ENCODE measurements at places on chromosomes 11 and 22.
A peak's percentile ranks its signal among the peaks of the same experiment; 100 is the strongest.

DNA sequence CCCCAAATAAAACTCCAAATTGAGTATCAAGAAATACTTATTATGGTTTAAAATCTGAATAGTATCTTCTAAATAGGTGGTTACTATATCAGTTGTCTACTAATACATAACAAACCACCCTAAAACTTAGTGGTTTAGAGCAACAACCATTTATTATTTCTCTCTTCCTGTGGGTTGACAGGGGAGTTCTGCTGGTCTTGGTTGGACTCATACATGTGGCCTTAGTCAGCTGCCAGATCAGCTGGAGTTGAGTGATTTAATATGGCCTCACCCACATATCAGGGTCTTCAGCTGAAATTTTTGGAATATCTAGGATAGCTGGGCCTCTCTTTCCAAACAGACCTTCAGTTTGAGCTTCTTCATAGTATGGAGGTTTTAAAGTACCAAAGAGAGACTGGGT lies 34.5 kb downstream of the C11orf65 start:
- DNase-seq = no peak

DNA sequence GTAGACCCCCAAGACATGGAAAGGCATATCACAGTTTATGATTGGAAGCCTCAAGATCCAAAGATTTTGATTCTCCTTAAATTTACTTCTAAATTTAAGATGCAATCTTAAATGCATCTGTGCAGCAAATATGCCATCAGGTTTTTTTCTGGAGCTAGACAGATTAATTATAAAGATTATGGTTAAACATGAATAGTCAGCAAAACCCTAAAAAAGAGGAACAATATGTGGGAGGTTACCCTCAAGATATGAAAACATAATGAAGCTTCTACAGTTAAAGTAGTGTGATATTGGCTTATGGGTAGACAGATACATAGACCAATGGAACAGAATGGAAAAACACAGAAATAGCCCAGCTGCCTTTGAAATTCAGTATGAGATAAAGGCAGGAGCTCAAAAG lies 31.7 kb downstream of the OR8B12 start:
- DNase-seq = no peak

GRCh38 chr11:68651208-68651984 lies 32.9 kb upstream of the GAL start:
- no peak for DNase-seq

GRCh38 chr11:122642971-122643370 lies 12.6 kb upstream of the UBASH3B start:
- DNase-seq = no peak

- no peak for DNase-seq
These were observed 60.4 kb downstream of the RPS6KA4 start for GRCh38 chr11:64419257-64419790.

DNA sequence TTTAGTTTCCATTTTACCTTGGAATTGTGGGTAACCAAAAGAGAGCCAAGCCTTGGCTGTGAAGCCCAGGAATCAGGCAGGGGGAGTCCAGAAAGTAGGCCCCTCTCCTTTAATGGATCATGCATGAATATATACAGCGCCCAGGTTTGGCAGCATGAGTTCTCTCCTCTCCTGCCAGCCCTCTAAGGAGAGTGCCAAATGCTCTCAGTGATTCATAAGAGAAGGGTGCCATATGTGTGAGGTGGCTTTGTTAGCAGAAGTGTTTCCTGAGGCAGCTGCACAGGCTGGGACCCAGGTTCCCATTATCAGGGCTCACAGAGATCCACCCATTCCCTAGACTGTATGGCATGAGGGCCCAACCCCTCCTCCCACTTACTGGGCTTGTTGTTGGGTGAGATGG lies 52.3 kb upstream of the SCUBE2 start:
- DNase-seq = no peak

GRCh38 chr11:100936781-100937180 lies 192.8 kb downstream of the PGR start:
- DNase-seq = no peak

- DNase-seq = no peak
These were observed 615.4 kb upstream of the B3GAT1 start for GRCh38 chr11:135027461-135027860.

- peak; percentile 36 for DNase-seq
These were observed 90.1 kb downstream of the PDHX start for GRCh38 chr11:35006389-35007128.

DNA sequence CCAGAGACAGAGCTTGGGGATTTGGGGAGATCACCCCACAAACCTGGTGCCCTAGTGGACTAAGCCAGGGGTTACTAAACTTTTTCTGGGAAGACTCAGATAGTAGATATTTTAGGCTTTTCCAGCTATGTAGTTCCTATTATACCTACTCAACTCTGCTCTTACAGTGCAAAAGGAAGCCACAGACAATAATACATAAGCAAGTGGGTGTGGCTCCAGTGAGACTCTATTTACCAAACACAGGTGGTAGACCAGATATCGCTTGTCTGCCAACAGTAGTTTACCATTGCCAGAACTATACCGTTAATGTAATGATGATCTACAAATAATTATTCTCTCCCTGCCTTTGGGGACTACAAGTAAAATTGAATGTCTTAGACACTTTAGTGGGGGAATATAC lies 6.9 kb downstream of the LDHC start:
- DNase-seq = no peak

DNA sequence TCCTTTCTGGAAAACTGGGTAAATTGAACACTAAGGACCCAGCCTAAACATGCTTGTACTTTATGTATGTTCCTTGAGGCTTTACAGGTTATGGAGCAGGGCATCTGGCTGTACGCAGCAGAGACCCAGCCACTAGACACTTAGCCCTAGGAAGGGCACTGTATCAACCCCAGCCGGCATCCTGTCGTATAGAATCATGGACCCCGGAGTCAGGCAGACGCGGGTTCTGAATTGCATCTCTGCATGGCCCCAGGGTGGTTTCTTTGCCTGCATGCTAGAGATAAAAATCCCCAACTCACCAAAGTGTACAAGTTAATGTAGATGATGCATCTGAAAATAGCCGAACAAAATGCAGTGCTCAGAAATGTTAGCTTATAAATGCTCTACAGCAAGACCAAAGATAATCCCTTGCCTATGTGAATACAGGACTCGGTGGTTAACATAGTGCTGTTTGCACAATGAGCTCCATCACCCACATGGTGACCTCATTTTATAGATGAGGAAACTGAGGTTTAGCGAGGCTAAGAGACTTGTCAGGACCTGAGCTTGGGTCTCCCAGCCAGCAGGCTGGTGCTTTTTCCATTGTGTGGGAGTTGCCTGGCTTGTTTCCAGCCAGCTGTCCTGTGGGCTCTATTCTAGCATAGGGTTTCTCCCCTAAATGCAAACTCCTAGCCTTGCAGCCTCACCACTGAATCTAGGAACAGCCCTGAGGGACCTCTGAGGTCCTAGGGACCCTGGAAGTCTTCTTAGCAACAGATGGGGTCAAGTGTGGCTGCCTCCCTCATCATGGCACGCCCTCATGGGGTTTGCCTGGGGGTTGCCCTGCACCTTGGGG lies 7.3 kb downstream of the CD6 start:
- DNase-seq = peak; percentile 57

DNA sequence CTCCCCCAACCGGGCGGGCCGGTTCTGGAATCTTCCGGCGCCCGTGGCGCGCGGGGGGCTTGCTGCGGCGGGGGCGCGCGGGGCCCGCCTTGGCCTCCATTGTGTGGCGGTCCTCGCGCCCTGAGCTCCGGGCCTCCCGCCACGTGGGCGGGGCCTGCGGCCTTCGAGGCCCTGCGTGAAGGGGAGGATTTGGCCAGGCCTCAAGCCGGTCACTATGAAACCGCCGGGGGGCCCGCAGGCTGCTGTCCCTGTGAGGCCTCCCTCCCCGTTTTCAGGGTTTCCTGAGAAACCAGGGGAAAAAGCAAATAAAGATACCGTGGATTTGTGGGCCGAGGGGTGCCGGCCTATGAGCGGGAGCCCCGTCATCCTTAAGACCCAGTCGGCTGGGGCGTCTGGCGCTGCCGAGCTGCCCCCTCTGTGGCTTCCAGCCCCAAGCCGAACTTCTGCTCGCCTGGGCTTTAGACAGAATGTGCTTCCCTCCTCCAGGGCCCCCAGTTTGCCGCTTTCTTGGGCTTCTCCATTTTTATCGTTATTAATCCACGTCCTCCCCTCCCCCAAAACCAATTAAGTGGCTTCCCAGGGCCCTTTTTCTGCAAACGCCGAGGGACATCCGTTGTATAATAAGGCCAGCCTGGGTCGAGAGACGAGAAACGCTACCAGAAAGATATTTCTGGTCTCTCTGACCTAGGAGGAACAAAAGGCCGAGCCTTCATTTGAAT lies 602 bp downstream of the EWSR1 start:
- DNase-seq = peak; percentile 14

DNA sequence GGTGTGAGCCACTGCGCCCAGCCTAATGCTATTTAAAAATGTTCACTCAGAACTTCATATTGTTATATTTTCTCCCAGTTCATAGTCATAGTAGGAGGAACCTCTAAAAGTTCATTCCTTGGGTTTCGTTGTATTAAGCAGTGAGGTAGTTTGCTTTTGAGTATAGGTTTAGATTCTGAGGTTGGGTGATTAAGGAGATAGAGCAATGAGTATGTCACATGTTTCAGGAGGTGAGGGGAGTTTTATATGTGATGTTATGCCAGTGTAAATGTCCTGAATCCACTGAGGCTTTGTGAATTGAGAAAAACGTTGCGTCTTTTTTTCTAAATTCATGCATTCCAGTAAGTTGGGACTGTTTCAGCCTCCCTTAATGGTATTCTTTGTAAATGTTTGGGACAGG lies 4.2 kb downstream of the UBE2L3 start:
- no peak for DNase-seq

- DNase-seq = no peak
These were observed 8.9 kb downstream of the RASGRP2 start for GRCh38 chr11:64734811-64735724.

DNA sequence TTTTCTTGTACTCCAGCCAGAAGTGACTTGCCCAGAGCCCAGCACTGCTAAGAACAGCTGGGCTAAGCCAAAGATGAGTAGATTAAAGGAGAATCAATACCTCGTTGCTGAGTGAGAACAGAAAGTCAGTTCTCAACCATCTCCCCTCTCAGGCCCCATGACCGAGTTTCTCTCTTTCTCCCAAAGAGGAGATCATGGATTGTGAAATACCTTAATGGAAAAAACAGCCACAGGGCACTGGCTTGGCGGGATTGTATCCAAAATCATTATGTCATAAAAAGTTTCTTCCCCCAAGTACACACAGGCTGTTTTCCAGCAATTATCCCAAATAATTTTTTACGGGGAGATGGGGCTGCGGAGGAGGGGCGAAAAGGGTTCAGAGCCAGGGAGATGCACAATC lies 111.8 kb upstream of the TMEM45B start:
- no peak for DNase-seq

GRCh38 chr22:48135592-48135991 lies 1373.1 kb downstream of the TBC1D22A start:
- no peak for DNase-seq

- no peak for DNase-seq
These were observed 25.0 kb downstream of the MTMR3 start for GRCh38 chr22:29907753-29908515.

DNA sequence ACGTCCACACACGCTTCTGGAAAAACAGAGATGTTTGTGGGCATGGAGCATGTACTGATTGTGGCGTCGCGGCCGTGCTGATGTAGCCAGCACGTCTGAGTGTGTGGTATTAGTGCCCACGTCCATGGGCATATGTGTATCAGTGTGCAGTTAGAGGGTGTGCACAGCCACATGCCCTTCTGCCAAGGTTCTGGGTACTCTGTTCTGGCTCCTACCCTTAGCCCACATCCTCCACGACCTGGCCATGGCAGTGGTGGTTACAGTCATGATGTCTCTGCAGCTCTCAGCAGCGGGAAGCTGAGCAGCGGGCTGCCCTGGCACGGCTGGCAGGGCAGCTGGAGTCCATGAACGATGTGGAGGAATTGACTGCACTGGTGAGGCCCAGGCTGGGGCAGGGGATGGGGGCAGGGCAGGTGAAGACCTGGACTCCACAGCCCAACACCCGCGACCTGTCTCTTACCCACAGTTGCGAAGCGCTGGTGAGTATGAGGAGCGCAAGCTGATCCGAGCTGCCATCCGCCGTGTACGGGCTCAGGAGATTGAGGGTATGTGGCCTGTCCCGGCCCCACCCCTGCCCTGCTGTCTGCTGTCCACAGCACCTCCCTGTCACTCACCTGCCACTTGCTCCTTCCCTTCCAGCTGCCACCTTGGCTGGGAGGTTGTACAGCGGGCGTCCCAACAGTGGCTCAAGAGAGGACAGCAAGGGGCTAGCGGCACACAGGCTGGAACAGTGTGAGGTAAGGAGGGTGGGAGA lies 7.3 kb downstream of the SMTN start:
- no peak for DNase-seq

DNA sequence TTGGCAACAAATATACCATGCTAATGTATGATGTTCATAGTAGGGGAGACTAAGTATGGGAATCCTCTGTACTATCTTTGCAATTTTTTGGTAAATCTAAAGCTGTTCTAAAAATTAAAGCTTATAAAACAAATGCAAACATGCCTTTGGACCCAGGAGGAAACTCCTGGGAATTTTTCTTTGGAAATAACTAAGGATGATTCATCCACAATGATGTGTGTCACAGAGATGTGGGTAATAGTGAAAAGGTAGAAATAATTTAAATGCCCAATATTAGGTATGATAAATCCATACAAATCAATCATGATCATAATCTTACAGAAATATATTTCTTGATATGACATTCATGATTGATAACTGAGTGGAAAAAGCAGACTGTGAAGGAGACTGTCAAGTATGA lies 135.8 kb downstream of the TRIM44 start:
- no peak for DNase-seq

DNA sequence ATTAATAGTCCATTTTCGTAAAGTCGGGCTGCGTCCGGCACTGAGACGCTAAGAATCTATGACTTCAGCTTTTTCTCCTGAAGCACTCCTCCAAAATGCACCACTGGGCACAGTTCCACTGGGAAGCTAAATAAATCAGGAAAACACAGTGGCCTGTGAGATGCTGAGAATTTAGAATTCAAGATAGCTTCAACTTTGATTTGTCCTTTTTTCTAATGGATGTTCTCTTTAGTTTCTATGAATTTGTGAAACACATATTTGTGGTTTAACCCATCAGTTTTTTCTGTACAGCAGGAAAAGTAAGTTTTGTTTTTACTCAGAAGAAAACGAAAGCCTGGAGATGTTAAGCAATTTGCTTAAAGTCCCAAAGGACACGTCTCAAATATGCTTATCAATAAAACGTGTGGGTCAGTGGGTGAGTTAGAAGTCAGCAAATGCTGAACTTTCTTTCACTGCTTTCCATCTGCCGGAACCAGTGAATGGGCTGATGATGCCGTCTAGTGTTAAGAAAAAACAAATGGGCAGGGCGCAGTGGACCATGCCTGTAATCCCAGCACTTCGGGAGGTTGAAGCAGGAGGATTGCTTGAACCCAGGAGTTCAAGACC lies 40.7 kb upstream of the CLMP start:
- no peak for DNase-seq

GRCh38 chr11:109015283-109015682 lies 350.4 kb downstream of the DDX10 start:
- DNase-seq = no peak

GRCh38 chr11:44241851-44242250 lies 68.1 kb downstream of the ALX4 start:
- DNase-seq = no peak

GRCh38 chr11:2867722-2868505 lies 17.7 kb downstream of the CDKN1C start:
- no peak for DNase-seq

- DNase-seq = no peak
These were observed 24.0 kb upstream of the CADM1 start for GRCh38 chr11:115528225-115528624.

- DNase-seq = no peak
These were observed 64.9 kb downstream of the BCR start for GRCh38 chr22:23245045-23245798.

GRCh38 chr11:45543808-45544422 lies 121.5 kb downstream of the CHST1 start:
- DNase-seq = no peak
